Stimulated activated CD8-positive, alpha-beta memory T cell treated with anti-CD3 and anti-CD28 coated beads, Interleukin-4, amount 100 ng/mL, for 4 hours (primary cell): ENCODE measurements at places on chromosomes 3 and 15.

- DNase-seq = no peak
Observed at GRCh38 chr15:74131628-74132413, 1.4 kb downstream of the ISLR2 start.

DNA sequence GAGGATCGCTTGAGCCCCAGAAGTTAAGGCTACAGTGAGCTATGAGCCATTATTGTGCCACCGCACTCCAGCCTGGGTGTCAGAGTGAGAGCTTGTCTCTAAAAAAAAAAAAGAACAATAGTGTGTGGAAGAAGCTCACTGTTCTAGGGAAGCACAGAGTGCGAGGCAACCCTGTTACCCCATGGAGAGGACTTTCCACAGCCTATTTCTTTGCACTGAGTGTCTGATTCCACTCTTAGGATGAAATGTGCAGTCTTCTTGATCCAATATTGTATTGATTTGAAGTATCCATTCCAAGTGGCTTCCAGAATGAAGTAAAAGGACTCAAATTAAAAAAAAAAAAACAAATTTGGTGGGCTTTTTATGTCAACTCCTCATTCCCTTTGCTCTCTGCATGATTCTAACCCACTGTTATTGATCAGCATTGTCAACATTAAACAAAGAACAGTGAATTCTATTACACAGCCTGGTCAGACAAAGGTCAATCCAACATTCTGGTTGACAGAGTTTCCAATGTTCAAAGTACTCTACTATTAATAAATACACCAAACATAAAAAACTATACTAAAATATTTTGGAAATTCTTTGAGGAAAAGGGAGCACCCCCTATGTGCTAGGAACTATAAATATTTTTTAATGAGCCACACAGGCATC lies 150.2 kb upstream of the PTPRG start:
- DNase-seq = no peak

DNA sequence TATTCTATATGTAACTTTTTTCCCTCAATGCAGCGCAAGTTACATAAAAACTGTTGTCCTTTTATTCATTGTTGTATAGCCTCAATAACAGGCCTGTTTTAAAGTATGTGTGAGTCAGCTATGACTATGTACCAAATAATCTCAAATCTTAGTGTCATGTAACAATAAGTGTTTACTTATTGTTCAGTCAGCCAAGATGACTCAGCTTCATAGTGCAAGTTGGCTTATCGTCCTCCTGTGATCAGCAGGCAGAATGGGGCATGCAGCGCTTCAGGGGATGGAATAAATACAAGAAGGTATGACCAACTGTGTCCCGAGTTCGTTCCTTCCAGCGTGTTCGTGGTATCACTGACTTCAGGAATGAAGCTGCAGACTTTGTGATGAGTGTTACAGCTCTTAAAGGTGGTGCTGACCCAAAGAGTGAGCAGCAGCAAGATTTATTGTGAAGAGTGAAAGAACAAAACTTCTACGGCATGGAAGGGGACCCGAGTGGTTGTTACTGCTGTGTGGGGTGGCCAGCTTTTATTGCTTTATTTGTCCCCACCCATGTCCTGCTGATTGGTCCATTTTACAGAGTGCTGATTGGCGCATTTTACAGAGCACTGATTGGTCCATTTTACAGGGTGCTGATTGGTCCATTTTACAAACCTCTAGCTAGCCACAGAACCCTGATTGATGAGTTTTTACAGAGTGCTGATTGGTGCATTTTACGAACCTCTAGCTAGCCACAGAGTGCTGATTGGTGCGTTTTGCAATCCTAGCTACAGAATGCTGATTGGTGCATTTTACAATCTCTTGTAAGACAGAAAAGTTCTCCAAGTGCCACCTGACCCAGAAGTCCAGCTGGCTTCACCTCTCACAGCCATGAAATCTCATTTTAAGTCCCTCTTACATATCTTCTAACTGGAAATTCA lies 1016.0 kb downstream of the MCTP2 start:
- no peak for DNase-seq

GRCh38 chr3:16866571-16866970 lies 18.2 kb upstream of the PLCL2 start:
- DNase-seq = no peak

DNA sequence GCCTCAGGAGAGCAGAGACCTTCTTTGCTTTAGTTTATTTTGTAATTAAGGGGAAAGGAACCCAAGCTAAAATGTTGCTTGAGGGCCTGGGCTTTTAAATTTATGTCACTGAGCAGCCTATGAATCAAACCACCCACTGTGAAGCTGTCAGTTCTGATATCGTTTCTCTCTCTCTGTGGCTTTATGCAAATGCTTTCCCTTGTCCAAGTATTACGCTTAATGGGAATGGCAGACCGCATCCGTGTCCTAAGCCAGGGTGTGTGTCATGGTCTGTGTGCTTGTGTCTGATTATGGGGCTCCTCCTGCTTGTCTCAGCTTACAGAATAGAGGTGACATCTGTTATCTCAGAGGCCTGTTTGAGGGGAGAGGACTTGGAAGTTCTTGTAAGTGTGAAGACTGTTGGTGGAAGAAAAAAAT lies 82.4 kb downstream of the EBLN2 start:
- DNase-seq = no peak
